ENCODE measurements at places on chromosomes 2 and 18.

DNA sequence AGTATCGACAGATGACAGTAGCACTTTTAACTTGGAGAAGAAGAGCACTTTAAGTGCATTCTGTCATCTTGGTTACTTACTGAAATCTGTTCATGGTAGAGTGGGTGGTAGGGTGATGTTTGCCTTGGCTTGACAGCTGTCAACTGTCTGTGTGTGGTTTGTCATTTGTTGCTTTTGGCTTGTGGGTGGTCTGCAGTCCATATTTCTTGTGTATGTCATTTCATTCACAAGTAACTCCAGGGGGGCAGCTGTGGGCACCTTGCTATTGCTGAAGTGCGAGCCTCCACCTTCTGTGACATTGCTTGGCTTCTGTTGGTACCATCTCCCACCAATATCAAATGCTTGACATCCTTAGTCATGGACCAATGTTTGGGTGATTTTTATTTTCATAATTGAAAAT, 311.6 kb upstream of the NRP2 start:
- no peak for DNase-seq

- no peak for DNase-seq
Observed at GRCh38 chr2:153432381-153432780, 46.2 kb downstream of the RPRM start.

GRCh38 chr2:75600461-75601011, 39.8 kb upstream of the EVA1A start:
- no peak for DNase-seq

- DNase-seq: no peak
Observed at GRCh38 chr2:51350100-51350499, 318.2 kb upstream of the NRXN1 start.

DNA sequence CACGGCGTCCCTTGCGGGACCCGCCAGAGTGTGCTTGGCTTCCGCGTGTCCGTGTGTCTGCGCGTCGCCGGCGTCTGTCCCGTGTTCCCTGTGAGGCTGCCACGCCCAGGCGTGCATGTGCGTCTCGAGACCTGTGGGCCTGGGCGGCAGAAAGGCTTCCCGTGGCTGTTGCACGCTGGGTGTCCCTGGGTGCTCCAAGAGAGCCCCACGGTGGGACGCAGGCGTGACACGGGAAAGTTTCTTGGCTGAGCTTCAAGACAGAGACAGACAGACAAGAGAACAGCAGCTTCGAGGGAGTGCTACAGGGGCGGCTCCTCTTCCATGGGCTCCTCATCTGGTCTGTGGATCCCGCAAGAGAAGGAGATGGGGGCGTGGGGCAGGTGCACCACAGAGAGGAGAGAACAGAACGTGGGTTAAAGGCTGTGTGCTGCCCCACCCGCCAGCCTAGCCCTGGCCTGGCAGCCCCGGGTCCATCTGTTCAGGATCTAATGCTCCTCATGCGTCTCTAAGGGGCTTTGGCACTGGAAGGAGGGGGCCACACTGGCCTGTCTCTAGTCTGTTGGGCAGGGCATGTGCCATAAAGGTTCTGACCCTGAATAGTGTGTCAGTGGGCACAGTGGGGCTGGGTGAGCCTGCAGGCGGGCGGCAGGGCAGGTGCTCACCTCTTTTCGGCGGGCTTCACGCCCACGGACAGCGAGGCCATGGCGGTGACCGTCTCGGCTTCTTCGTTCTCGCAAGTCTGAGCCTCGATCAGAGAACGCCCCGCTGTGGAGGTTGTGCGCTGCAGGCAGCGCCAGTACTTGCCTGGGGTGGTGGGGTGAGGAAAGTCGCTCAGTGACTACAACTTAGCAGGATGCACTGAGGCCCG, 205.1 kb downstream of the TWIST2 start:
- no peak for DNase-seq

- no peak for DNase-seq
Observed at GRCh38 chr2:236107536-236107935, 60.6 kb downstream of the GBX2 start.

- DNase-seq: no peak
Observed at GRCh38 chr2:179837408-179837807, 24.0 kb downstream of the ZNF385B start.
